SJCRH30 (cell line): ENCODE measurements at places on chromosomes 2 and 18. TPM values are rescaled to one million over a fixed set of nuclear protein-coding genes. Genes with fewer than 3 reads are reported as not detected.

- no peak for DNase-seq
These were observed 2.5 kb upstream of the DHRS9 start for GRCh38 chr2:169066897-169067296.

Gene LTBP1
- total RNA-seq = 62.0 and 63.1 TPM in 2 replicates

GRCh38 chr2:190596993-190597392, 51.9 kb upstream of the NAB1 start:
- no peak for DNase-seq

Gene TWSG1
- 33.9 and 39.4 TPM in 2 replicates for total RNA-seq

GRCh38 chr18:22098563-22098989, 70.8 kb upstream of the GATA6 start:
- DNase-seq = no peak

DNA sequence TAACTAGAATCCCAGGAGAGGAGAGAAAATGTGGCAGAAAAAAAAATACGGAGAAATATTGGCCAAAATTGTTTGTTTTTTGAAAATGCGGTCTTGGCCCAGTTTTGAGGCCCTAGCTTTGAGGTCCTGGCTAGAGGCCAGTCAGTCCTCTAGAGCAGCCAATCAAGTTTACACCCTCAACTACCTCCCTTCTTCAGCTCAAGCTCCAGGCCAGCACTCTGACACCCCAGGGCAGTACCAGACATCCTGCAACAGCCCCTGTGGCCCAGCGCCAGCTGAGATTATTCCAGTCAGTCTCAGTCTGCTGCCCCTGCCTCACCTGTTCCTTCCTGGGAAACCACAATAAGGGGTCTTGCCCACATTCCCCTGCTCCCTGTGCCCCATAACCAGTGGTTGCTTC, 107.7 kb downstream of the UGGT1 start:
- DNase-seq = peak; percentile 90

DNA sequence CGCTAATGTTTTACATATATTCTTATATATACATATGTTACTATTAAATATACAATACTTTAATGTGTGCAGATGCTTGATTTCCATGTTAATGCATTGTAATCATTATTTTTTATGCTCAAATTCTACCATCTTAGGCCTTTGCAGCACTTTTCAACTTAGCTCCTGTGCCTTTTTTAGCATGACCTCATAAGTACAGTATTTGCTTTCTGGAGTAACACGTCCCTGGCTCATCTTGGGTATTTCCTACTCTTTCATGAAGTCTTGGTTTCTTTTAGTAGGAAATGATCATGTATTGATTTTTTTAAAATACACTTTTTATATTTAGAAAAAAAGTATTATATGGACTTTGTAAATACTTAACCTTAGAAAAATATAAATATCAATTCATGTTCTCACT, 36.5 kb downstream of the CAB39 start:
- DNase-seq = no peak

- DNase-seq = no peak
These were observed 62.7 kb upstream of the GATA6 start for GRCh38 chr18:22106536-22107292.

Gene TUBA4B
- 0.08 TPM in 1 of 2 replicates, not detected in the other for total RNA-seq

- DNase-seq = no peak
These were observed 21.8 kb downstream of the ALLC start for GRCh38 chr2:3679616-3680393.

- DNase-seq = no peak
These were observed 3.4 kb upstream of the EVA1A start for GRCh38 chr2:75564026-75564688.

DNA sequence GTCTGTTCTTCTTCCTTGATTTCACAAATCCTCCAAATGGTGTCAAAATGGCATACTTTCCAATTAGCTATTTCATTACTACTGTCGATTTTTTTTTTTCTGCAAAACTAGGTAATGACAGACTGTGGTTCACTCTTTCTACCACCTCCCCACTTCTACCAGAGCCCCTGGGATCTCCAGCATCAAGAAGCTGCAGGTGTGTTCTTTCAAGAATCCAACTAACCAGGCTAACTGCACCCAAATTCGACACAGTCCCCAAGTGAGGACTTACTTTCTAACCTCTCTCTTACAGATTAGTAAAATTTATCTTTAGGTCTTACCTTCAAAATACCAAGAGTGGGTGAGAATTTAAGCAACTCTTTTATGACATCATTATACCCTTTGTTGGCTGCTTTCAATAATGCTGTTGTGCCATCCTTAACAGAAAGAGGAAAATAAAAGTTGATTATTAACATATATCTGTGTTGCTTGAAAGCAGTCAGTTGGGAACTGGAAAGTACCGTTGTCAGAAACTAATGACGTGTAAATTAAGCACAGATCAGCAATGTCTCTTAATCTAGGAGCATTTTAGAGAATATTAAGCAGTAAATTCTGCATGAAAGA, 31.2 kb upstream of the NPC1 start:
- no peak for DNase-seq

GRCh38 chr18:14945984-14946383, 198.0 kb downstream of the ANKRD30B start:
- no peak for DNase-seq

DNA sequence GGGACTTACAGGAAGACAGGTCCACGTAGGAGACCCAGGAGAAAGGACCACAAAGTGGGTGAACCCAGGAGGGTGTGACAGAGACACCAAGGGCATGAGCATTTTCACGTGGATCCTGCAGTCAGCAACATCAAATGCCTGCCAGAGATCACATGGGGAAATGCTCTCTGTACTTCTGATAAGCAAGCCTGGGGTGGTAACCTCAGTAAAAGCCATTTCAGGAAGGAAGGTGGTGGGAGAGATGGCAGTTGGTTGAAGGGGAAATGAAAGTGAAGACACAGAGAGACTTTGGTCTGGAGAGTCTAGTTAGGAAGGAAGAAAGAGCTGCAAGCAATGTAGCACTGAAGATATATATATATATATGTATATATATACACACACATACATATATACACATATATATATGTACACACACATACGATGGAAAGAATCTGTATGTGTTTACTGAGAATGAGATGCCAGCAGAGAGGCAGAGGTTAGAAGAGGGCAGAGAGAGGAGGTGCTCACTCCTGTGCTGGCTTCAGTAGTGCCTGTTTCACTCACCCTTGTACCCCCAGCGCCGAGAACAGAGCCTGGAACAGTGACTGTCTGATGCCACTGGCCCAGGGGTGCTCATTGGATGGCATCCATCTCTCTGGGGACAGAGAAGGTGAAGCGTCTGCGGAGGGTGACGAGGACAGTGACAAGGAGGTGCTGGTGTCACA, 314.9 kb downstream of the AFF3 start:
- no peak for DNase-seq

GRCh38 chr2:42848726-42849290, 56.4 kb upstream of the HAAO start:
- no peak for DNase-seq

GRCh38 chr2:83817511-83817910, 641.6 kb downstream of the SUCLG1 start:
- no peak for DNase-seq

Gene NEU4
- 6.8 and 7.5 TPM in 2 replicates for total RNA-seq

DNA sequence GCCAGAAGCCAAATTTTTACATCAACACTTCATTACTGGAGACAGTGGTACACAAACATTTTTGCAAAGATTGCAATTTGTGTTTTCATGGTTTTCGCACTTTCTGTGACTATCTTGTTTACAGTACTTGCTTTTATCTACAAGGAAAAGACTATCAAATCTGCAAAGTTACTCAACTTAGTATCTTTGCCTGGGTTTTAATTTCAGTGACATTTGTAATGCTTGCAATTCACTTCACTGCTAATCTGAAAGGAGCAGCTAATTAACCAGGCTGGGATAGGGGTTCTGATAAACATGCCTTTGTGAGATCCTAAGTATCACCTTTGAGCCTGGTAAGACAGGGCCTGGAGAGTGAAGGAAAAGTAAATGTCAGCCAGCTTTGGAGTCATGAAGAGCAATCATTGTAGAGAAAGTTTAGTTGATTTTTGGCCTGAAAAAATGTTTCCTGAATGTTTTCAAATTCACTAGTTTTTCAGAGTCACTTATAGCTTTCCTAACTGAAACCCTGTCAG, 194.2 kb downstream of the RIT2 start:
- DNase-seq = no peak

- DNase-seq = no peak
These were observed 3.6 kb downstream of the ZAP70 start for GRCh38 chr2:97716695-97717612.

- no peak for DNase-seq
These were observed 34.9 kb upstream of the LCLAT1 start for GRCh38 chr2:30412047-30412683.

- DNase-seq = no peak
These were observed 86.9 kb upstream of the SERPINE2 start for GRCh38 chr2:224126003-224126402.

- peak; percentile 53 for DNase-seq
These were observed 24.2 kb upstream of the RHOB start for GRCh38 chr2:20422402-20423271.

Gene C2orf15
- total RNA-seq = 0.24 and 0.25 TPM in 2 replicates

Gene TEKT4
- not detected in 2 replicates for total RNA-seq

DNA sequence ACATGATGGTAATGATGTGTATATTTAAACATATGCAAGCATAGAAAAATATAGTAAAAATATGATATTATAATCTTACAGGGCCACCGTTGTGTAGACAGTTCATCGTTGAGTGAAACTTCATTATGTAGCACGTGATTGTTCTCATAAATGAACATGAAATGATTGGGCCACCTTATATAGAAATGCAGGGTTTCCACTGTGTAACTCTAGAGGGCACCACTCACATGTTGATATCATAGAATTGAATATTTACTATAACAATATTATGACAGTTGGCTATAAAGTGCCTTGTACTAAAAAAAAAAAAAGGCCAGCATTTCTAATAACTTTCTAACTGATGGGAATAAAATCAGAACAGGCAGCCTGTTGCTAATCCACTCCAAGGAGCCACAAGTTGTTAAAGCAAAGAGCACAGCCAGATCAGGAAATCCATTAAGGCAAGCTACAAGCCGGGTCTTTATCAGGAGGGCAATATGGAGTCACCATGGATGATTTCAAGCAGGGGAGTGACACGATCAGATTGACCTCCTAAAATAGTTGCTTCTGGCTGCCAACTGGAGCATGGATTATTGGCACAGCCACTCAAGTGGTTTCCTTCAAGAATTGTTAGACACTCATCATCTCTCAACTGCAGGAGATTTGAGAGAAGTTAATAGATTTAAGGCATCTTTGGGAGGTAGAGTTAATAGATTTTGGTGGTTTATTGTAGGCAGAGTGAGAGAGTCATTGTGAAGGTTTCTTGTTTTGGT, 16.7 kb downstream of the IL1F10 start:
- no peak for DNase-seq

DNA sequence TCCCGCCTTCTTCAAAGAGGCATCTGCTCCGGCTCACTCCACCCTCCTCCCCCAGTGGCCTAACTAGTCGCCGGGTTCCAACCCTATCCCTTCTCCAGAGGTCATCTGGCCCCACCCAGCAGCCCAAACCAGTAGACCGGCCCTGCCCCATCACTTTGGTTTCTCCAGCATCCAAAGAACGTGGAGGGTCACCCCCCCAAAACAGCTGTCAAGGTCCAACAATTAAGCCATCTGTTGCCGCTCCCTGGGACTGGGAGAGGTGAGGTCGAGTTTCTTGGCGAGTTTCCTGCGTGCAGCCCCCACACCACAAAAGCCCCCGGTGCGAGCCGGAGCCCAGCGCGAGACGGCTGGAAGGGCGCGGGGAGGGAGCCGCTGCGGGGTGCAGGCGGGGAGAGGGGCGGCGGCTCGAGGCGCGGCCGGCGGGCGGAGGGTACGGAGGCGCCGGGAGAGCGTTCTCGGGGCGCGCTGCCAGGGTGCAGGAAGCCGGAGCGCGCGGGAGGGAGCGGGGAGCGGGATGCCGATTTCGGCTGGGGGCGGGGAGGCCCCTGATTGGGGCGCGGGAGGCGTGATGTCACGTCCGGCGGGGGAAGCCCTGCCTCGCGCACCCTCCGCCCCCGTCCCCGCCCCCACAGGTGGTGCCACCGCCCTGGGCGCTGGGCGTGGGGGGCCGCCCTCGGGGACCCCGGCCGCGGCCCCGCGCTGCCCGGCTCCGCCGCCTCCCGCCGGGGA, 571 bp upstream of the GPC1 start:
- peak; percentile 97 for DNase-seq

GRCh38 chr2:134078354-134078753, 175.5 kb upstream of the MGAT5 start:
- DNase-seq = no peak

Gene DPY30
- 131 and 148 TPM in 2 replicates for total RNA-seq

DNA sequence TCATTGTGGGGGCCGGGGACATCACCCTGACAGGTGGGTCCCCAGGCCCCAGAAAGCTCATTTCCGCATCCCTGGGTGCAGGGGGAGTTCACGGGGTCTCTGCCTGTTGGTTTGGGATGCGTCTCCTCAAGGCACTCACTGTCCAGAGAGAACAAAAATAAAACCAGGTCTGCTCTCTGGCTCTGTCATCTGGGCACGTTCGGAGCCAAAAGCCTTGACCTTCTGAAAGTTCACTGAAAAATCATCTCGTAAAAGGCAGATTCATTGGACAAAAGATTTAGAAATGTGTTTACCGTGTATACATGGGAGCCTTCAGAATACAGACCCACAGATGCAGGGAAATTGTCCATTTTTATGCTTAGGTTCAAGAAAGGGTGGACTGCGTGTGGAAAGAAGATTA, 26.6 kb downstream of the MLPH start:
- DNase-seq = no peak

- DNase-seq = no peak
These were observed 54.3 kb downstream of the FOXI3 start for GRCh38 chr2:88398180-88398579.

Gene RPL37A
- 4,028 and 4,913 TPM in 2 replicates for total RNA-seq

DNA sequence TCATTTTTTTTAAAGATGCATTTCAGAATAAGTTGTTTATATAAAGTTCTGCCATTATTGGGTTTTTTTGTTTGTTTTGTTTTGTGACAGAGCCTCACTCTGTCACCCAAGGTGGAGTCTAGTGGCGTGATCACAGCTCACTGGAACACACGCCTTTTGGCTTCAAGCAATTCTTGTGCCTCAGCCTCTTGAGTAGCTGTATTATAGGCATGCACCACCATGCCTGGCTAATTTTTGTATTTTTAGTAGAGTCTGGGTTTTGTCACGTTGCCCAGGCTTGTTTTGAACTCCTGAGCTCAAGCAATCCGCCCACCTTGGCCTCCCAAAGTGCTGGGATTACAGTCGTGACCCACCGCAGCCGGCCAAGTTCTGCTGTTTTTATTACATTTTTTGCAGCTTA, 72.3 kb downstream of the R3HDM1 start:
- DNase-seq = no peak

GRCh38 chr2:180983468-180984242, 3.2 kb downstream of the UBE2E3 start:
- DNase-seq = peak; percentile 64
